Stimulated activated CD4-positive, alpha-beta T cell treated with anti-CD3 and anti-CD28 coated beads, Interleukin-12 subunit alpha, Interleukin-12 subunit beta, amount 100 ng/mL, for 48 hours (primary cell): ENCODE measurements at places on chromosomes 3 and 15.
A peak's percentile ranks its signal among the peaks of the same experiment; 100 is the strongest.

DNA sequence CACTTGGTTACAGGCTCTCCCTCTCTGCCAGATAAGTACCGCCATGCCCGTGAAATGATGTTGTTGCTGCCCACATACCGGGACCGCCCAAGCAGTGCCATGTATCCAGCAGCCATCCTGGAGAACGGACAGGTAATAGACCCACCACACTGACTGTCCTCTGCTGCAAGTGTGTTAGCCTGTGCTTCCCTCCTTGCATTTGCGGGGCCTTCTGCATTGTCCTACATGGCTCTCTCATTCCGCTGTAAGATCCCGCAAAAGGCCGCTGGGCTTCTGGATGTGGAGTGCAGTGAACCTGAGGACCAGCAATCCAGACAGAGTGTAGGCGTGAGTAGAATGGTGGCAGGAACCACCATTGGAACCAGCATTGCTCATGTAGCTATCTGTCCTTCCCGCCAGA lies 10.6 kb upstream of the MANF start:
- no peak for DNase-seq

GRCh38 chr3:178010306-178010705 lies 525.9 kb upstream of the KCNMB2 start:
- no peak for DNase-seq

GRCh38 chr3:170555329-170555728 lies 30.5 kb downstream of the SLC7A14 start:
- no peak for DNase-seq

GRCh38 chr15:58947179-58947578 lies 13.7 kb upstream of the SLTM start:
- DNase-seq, result no peak

- DNase-seq, result no peak
These were observed 778.5 kb downstream of the NTRK3 start for GRCh38 chr15:87477737-87478686.

- DNase-seq, result peak; percentile 18
These were observed 24.6 kb upstream of the SLC6A6 start for GRCh38 chr3:14377838-14378169.

DNA sequence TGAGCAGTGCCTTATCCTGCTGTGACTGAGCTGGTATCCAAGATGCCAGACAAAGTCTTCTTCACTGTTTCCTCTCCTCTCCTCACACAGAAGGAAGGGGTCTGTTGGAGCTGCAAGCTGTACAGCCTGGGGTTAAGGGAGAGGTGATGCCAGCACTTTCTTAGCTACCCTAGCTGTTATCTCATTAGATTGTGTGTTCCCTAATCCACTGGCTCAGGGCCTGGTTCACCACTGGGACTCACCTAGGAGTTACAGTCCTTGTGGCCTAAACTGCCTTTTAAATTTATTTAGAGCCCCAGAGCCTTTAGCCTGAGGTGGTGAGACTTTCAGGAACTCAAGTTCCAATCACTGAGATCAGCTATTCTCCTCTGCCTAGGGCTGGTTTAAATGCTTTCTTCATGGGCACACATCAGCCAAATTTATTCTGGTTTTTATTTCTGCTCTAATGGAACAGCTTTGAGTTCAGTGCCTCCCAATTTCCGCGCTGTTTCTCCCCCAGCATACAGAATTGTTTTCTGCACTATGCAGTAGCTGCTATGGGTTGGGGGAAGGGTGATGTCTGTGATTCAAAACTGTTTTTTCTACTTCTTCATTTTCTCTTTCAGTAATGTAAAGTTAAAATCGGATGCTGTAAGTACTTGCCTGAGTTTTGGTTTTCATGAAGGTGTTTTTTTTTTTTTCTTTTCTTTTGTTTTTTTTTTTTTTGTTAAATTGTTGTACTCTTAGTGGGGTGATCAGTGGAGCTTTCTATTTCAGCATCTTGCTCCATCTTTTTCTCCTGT lies 198.8 kb downstream of the DOCK3 start:
- no peak for DNase-seq

GRCh38 chr3:142881445-142882224 lies 7.2 kb downstream of the PCOLCE2 start:
- DNase-seq, result no peak

- DNase-seq, result no peak
These were observed 88.3 kb upstream of the PRR23C start for GRCh38 chr3:139132976-139133375.

DNA sequence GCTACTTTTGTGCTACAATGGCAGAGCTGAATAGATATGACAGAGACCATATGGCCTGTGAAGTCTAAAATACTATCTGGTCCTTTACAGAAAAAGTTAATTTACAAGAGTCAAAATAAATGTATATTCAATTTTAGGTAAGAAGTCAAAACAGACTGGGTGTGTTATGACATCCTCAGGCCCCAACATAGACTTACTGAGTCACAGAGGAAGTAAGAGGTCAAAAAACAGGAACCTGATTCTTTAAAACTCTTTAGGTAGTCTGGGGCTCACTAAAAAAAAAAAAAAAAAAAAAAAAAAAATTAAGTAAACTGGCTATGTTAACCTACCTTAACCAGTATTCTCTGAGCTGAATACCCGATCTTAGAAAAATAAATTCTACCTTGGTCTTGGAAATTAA lies 13.1 kb downstream of the DNAAF4 start:
- DNase-seq, result no peak

DNA sequence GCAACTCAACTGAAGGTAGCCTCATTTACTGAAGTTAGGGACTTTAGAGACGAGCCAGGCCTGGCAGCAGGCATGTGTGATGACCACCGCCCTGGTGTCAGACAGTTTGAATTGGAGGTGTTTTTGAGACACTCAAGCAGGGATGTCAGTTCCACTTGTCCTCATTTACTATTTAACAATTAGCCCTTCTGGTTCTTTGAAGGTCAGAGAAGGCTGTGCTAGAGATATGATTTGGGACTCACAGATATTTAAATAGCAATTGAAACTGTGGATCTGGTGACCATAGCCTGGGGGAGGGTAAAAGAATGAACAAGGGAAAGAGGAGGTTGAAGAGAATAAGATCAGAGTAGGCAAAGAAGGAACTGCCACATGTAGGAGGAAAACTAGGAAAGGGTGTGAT lies 74.6 kb downstream of the REC114 start:
- no peak for DNase-seq

DNA sequence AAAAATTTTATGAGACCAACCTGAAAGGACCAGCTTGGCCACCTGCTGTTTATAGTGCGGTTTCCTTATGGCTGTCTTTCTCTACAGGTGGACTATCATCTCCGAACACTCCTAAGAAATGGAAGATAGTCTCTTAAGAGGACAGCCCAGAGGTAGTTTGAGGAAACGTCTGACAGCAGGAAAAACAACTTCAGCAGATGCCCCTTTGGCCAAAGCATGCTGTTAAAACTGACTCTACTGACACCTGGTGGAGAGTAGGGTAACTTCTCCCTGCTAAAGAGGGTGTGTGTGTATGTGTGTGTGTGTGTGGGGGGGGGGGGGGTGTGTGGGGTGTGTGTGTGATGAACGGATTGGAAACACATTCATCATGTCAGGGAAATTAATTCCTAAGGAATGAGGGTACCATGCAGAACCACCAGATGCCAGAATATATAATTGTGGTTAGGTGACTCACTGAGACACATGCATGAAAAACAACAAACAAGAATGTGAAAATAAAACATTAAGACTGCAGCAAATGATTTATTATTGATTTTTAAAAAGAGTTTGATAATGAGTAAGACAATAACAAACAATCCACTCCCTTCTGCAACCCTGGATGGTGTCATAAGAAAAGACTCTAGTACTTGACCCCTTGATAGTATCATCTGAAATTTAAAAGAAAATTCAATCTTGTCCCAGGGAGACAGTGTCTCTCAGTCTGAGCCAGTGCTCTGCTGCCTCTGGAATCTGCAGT lies 256.5 kb downstream of the THRB start:
- DNase-seq, result no peak

DNA sequence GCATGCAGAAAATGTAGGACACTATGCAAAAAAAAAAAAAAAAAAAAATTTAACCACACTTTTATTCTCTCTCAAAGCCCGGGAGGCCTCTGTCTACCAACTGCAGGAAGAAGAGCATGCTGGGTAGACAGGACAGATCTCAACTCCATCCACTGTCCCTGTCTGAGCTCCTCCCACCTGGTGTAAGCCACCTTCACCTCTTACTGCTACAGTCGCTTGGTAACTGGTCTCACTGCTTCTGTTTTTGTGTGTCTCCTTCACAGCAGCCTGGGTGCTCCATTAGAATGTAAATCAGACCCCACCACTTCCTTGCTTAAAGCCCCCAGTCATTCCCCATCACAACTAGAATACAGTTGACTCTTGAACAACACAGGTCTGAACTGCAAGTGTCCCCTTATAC lies 115.1 kb upstream of the PROK2 start:
- DNase-seq, result no peak

GRCh38 chr3:12479919-12480427 lies 4.3 kb upstream of the TSEN2 start:
- DNase-seq, result no peak

DNA sequence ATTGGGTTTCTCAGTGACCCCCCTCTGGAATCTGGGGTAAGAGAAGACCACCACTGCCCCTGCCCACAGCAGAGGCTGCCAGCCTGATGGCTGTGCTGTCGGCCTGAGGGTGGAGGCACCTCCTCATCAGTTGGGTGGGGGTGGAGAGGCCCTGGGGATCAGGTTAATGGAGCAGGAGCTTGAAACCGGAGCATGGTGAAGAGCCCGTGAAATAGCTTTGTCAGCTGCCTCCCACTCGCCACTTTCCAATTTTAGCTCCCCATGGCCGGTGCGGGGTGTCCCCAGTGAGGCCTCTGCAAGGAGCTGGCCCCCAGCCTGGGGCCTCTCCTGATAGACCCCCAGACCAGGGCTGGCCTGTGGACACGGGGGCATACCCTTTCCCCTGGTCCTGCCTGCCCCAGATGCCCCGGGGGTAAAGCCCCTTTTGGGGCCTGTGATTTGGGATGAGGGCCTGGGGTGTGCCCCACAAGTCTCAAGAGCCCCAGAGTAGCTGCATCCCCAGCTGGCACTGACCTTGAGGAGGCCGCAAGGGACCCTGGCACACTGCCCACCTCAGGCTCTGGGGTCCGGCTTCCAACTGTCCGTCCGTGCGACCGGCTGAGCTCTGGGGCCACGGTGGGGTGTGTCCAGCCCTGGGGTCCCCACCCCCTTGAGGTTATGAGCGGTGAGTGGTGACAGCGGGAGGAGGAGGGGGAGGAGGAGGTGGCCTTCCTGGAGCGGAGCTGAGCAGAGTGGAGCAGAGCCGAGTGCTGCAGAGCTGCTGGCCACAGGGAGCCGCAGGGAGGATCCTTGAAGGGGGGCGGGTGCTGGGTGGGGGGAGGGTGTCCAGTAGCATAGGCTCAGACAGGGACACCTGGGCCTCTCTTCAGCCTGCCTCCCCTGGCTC lies at the start of gene HHATL:
Gene HHATL, minus strand, starts transcription at position 733 of the 886 bp plus-strand sequence. CDS start 1,972 bp downstream, outside the sequence.
- DNase-seq, result no peak

GRCh38 chr15:88476635-88477060 lies 9.1 kb downstream of the MRPS11 start:
- DNase-seq, result no peak

DNA sequence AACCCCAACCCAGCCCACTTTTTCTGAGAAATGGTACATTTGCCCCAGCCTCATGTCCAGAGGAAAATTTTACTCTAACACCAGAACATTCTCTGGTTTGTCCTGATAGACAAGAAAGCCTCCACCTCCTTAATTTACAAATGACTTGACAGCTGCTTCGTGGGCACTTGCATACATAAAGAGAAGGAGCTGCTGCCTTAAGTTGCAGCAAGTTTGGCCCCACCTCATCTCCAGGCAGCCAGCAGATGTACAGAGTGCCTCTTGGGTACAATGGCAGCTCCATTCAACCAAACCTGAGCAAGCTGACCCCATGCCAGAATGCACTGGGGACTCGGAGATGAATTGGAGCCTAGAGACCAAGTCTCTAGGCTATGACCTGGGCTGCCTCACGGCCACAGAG lies 6.2 kb upstream of the H1-8 start:
- no peak for DNase-seq

- no peak for DNase-seq
These were observed 5.9 kb downstream of the ZDHHC23 start for GRCh38 chr3:113953677-113954076.

DNA sequence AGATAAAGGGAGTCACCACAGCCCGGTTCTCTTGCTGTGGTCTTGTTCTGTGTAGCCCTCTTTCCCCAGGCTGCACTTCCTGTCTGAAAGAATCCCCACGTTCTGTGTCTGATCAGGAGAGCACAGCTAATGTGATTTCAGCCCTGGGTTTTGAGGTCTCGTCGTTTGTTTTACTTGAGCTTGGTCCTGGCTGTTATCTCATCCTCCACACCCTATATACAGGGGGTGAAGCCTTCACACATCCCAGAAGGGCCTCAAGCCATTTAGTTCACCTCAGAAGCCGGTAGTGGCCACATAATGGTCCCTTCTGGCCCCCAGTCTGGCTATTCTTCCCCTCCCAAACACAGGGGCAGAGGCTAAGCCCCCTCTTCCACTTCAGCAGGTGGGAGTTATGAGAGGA lies 115.6 kb downstream of the PDE8A start:
- no peak for DNase-seq

DNA sequence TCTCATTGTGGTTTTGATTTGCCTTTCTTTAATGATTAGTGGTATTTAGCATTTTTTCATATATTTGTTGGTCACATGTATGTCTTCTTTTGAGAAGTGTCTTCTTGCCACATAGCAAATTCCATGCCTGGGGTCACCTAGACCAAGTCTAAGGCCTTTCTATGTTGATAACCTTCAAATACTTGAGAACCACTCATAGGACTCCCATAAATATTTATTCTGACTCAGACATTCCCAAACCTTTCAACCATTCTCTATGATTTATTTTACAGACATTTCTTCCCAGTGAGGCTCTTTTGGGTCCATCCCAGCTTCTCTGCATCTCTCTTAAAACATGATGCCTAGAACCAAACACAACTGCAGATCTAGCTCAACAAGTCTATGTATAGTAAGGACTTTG lies 69.2 kb downstream of the ATP8B4 start:
- DNase-seq, result no peak

- DNase-seq, result no peak
These were observed 164.7 kb downstream of the SV2B start for GRCh38 chr15:91264651-91265351.

- no peak for DNase-seq
These were observed 9.3 kb upstream of the C15orf61 start for GRCh38 chr15:67511606-67512005.

GRCh38 chr3:110804856-110805255 lies 266.8 kb upstream of the NECTIN3 start:
- DNase-seq, result no peak

GRCh38 chr3:45010811-45011333 lies 15.2 kb upstream of the CLEC3B start:
- no peak for DNase-seq

DNA sequence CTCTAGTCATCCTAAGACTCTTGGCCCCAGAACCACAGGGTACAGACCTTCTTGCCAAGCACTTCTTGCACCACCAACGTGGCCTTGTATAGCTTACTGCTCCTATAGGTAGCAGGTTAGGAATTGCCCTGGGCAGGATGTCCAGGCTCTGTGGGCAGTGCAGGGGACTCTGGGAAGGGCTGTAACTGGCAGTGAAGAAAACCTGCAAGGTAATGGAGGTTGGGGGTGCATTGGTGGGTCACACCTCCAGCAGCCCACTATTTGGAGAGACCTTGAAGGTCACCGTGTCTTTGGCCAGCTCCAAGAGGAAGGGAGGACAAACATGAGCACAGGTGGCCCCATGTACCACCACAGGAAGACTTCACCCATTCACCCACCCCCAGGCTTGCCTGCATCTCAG lies 21.3 kb upstream of the XYLB start:
- DNase-seq, result no peak

GRCh38 chr15:100493213-100493612 lies 35.5 kb downstream of the CERS3 start:
- DNase-seq, result no peak
